AG04450 (cell line): ENCODE measurements at places on chromosomes 7 and 10.
A peak's percentile ranks its signal among the peaks of the same experiment; 100 is the strongest.

GRCh38 chr7:104603957-104604356 is 275.6 kb downstream of the LHFPL3 start:
- no peak for DNase-seq

- DNase-seq: no peak
These were observed 269.1 kb downstream of the SUGCT start for GRCh38 chr7:40403703-40404476.

DNA sequence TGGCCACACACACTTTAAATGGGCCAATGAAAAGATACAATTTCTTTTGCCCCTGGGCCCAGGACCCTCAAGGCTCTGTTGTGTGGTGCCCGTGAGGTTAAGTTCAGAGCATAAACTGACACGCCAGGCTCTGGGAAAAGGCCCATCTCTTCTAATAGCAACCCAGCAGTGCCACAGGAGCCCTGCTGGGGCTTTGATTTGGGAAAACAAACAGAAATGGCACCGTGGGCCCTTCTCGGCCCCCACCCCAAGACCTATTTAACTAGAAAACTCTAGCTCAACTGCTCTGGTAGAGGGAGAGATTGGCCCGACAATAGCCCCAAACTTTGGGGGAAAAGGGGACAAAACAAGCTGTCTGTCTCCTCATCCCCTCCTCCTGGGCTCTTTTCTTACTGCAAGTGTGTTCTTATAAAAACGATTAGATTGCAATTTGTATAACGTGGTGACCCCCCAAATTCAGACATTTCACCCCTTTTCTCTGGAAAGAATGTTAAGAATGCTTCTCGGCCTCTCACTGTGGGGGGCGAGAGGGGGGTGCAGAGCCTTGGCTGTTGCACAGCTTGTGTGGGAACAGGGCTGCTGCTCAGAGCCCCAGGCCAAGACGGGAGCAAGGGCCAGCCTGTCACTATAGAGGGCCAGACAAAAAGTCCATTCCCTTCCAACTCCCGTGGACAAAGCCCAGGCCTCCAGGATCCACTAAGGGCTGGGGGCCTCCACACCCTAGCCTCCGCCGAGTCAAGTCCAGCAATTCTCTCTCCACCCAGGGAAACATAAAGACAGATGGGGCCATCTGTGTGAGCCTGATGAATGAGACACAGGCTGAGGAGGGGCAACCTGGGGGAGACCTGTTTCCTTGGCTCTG is 26.8 kb downstream of the DPCD start:
- no peak for DNase-seq

- no peak for DNase-seq
These were observed 103.2 kb downstream of the GPR37 start for GRCh38 chr7:124662372-124662771.

DNA sequence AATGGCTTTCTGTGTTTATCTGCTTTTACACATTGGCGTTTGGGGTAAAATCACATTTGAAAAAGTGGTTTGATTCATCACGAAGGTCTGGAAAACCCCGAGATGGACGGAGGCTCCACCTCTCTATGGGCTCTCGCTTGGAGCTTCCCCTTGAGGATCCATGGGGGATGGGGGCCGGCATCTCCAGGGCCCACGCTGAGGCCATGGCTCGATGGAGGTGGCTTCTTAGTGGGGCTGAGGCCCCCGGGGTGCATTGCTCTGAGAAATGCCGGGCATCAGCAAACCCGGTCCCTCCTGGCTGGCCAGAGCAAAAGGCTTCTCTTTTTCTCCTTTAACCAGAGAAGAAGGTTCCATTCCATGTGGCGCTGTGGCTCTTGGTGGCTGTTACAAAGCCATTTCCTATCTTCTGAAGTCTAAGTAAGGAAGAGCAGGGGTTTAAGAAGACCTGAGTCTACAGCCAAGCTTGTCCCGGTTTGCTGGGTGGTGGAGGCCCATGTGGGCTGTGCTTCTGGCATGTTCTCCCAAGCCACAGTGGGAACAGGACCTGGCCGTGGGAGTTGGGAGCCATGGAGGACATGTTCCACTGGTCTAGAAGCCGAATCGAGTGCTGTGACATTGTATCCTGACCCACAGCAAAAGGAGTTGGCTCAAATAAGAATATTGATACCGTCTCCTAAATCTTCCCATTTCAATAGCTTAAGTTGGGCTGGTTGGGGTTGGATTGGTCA is 243.5 kb upstream of the PITRM1 start:
- no peak for DNase-seq

- DNase-seq: no peak
These were observed 71.2 kb downstream of the SHH start for GRCh38 chr7:155741082-155741481.

GRCh38 chr7:133783276-133783675 is 343.9 kb upstream of the LRGUK start:
- DNase-seq: no peak

- DNase-seq: no peak
These were observed 311.4 kb upstream of the AKR1E2 start for GRCh38 chr10:4514445-4515108.

- no peak for DNase-seq
These were observed 19.5 kb downstream of the BAG3 start for GRCh38 chr10:119670717-119671116.

GRCh38 chr7:151469281-151469680 is 29.3 kb upstream of the CRYGN start:
- DNase-seq: no peak

DNA sequence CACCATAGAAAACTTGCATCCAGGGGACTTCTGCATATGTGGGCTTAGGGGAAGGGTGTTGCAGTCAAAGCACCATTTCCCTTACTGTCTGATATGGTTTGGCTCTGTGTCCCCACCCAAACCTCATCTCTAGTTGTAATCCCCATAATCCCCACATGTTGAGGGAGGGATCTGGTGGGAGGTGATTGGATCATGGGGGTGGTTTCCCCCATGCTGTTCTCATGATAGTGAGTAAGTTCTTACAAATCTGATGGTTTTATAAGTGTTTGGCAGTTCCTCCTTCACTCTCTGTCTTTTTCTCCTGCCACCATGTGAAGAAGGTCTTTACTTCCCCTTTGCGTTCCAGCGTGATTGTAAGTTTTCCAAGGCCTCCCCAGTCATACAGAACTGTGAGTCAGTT is 177.4 kb downstream of the ADK start:
- no peak for DNase-seq

DNA sequence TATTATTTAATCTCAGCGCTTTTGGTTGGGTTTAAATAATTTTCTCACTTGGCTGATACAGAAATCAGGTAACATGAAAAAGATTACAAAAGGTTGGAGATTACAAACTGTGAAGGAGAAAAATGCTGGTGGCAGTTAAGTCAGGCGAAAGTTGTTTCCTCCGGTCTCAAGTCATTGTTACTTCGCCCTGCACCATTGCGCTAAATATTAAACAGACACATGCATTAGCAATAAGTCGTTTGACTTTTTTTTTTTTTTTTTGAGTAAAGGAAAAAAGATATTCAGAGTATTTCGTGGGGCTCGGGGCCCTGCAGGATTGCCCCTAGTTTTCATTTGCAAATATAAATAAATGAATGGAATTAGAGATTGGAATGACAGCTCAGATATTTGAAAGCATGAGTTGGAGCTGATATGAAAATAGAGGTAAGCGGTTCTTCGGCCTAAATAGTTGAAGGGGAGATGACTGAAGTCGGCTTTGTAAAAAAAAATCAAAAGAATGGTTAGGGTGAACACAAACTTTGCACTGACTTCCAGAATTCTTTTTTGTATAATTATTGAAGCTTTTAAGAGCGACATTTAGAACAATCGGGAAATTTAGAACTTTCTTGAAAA is 914 bp downstream of the SDHAF3 start:
- DNase-seq: no peak

GRCh38 chr10:101121654-101122031 is 9.5 kb upstream of the TLX1 start:
- DNase-seq: no peak

- no peak for DNase-seq
These were observed 10.3 kb downstream of the OR2A14 start for GRCh38 chr7:144133307-144133706.

DNA sequence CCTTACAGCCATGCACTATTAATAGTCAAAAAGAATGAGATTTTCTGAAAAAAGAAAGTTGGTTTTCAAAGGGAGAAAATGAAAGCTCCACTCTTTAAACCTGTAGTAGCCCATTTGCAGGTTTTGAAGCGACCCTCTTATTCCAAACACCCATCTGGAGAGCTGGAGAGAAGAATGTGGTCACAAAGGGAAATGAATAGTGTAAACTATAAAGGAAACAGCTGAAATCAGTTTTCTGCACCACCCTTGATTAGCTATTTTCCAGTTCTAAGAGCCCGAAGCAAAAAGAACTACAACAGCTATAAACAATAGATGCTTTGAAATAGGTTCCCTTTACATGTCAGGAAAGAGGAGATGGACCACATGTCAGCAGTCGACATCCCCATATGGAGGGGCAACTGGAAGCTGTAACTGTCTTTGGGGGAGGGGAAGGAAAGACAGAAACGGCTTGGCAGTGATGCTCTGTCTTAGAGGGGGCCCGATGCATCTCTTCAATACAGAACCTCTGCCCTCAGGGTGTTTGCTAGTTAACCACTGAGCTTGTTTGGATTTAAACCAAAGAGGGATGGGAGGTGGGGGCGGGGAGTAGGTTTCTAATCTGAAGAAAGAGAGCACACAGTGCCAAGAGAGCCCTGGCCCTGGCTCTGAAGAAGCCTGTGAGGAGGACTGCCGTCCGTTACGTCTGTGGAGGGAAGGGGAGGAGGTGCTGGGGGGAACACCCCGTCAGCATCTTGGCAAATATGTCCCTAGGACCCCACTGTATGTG is 55.3 kb downstream of the CPVL start:
- no peak for DNase-seq

GRCh38 chr7:17493446-17493845 is 195.0 kb downstream of the AHR start:
- DNase-seq: no peak

- no peak for DNase-seq
These were observed 44.6 kb downstream of the WDR37 start for GRCh38 chr10:1100691-1101368.

DNA sequence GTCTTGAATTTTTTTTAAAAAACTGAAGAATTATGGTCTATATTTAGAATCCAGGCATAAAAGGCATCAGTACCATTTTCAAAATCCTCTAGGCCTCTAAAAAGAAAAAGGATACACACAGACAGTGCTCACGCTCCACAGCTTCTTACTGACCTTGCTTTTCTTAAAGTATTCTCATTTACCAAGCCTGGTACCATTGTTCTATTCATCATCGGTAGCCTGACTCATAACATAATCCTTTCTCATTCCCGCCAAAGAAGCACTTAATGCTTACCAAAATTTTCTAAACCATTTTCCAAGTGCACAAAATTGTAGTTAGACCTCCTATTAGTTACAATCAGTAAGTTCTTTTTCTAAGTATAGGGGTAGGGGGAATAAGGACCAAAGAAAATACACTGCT is 54.6 kb downstream of the ATE1 start:
- DNase-seq: no peak

GRCh38 chr10:12907656-12908055 is 93.9 kb downstream of the CCDC3 start:
- DNase-seq: peak; percentile 8

GRCh38 chr10:78359640-78360091 is 326.0 kb downstream of the RPS24 start:
- no peak for DNase-seq

GRCh38 chr10:102683736-102684135 is 30.5 kb downstream of the ARL3 start:
- DNase-seq: no peak

DNA sequence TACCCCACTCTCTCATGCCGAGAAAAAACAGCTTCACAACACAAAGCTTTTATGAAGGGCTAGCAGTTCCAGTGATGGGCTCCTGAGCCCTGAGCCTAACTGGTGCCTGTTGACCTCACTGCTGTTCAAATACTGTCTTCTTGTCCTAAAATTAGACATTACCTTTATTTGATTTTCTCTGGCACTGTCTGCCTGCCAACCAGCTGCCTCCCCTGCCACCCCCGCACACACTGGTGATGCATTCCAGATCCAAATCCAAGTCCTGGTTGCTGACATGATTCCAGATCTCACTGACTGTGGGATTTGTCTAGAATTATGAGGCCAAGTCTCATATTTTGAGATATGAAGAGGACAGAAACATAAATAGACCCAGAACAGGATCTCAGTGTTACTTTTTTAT is 816.2 kb downstream of the NRG3 start:
- DNase-seq: no peak

GRCh38 chr7:3682028-3682710 is 381.1 kb downstream of the SDK1 start:
- DNase-seq: no peak

- DNase-seq: no peak
These were observed 65.4 kb downstream of the SLC25A40 start for GRCh38 chr7:87810726-87811125.

GRCh38 chr10:113849946-113850345 is 3.9 kb downstream of the DCLRE1A start:
- no peak for DNase-seq

- no peak for DNase-seq
These were observed 697.1 kb upstream of the GALNT17 start for GRCh38 chr7:70434821-70435220.
